Stimulated activated CD4-positive, alpha-beta T cell treated with anti-CD3 and anti-CD28 coated beads, Interleukin-4, amount 100 ng/mL, for 4 hours (primary cell): ENCODE measurements at places on chromosomes 13 and 19.

DNA sequence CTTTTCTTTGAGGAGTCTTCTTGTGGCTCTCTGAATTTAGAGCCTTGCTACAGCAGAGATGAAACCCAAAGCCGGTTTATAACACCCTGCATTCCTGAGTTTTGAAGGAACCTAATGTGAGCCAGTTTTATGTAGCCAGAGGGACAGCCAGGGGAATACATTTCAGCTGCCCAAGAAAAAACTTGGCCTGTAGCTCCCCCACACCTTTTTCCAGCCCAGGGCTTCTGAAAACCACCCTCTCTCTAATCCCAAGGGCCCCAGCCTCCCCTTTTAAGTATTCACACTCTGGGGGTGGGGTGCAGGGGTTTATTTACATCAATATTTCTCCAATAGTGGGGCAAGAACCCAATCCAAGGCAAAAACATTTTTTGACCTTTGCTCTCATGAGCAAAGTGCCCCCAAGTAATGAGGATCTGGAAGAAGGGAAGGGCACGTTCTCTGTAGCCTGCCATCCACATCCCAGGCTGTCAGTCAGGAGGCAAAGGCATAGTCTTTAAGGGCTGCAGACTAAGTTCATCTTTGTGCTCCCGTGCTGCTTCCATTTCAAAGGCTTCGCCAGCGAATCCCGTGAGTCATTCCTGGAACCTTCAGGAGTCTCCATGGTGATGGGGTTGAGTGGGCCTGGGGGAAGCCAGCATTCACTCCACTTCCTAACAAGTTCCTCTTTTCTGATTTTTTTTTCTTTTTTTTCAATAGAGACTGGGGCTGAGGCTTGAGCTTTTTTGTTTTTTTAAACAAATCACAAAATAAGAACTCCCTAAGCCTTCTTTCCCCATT lies 33.2 kb upstream of the MEDAG start:
- DNase-seq: no peak

DNA sequence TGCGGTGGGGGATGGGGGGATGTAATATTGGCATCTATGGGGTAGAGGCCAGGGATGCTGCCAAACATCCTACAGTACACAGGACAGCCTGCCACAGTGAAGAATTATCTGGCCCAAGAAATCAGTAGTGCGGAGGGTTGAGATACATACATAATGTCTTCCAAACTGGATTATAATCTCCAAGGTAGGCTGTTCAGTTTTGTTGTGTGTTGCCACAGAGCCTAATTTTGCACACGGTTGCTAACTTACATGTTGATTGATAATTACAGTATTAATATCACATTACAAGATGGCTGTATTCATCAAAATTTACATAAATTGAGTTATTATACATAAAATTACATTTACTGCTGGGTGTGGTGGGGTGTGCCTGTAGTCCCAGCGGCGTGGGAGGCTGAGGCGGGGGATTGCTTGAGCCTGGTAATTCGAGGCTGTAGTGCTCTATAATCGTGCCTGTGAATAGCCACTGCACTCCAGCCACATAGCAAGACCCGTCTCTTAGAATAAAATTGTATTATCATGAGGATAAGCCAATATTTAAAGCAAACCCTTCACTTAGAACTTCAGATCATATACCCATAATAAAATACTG lies 8.1 kb downstream of the POMP start:
- no peak for DNase-seq

DNA sequence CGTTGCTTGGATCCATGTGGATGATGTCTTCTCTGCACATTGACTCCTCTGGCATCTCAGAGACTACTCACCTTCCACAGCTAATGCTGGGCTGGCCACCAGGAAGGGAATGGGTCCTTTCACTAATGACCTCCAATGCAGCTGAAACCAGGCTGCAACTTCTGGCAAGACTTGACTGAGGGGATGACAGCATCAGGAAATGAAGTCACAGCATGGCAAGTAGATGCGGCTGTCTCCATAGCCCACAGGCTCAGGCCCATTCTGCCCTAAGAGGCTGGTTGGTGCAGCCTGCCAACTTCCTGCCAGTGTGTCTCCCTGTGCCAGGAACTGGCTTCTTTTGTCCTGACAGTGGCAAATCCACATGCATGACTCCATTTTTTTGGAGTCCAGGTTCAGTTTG lies 467.3 kb downstream of the TSHZ3 start:
- DNase-seq: no peak

DNA sequence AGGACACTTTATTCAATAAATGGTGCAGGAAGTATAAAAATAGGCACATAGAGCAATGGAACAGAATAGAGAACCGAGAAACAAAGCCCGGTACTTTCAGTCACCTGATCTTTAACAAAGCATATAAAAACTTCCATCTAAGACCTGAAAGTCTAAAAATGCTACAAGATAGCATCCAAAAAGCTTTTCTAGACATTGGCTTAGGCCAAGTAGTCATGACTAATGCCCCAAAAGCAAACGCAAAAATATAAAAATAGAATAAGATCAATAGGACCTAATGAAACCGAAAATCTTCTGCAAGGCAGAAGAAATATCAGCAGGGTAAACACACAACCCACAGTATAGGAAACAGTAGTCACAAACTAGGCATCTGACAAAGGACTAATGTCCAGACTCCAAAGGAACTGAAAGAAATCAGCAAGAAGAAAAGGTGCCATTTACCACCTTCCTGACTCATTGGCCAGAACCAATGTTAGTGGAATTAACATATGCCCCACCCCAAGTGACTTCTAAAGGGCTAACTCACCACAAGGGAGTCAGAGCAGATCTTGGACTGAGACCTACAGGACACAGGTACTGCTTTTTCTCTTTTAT lies 40.8 kb upstream of the CEACAM21 start:
- DNase-seq: no peak

GRCh38 chr19:16771618-16772017 lies 52.0 kb downstream of the NWD1 start:
- peak; percentile 67 for DNase-seq

DNA sequence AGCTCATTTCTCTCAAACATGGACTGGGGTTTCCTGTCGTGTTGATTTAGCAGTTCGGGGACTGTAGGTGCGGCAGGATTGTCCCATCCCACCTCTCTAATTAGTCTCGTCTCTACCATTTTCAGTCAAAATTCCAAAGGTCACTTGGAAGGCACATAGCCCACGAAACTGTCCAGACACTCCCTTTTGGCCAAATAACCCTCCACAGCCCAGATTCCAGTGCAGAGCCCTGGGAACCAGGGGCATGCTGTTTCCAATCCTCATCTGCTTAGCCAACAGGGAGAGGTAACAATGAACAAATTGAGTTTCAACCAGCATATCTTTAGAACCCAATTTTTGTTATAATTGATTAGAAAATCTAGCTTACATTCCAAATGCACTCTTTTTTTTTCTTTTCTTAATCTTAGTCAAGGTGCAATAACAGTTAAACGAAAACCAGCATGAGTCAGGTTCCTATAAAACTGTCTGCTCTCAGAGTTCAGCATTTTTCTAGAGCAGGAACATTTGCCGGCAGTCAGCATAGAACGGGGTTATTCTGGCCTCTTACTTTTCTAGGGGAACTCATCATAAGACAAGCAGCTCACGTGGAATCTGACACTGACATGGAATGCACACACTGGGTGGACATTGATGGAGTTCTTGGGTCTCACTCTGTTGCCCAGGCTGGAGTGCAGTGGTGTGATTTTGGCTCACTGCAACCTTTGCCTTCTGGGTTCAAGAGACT lies 14.4 kb upstream of the CEBPA start:
- no peak for DNase-seq

DNA sequence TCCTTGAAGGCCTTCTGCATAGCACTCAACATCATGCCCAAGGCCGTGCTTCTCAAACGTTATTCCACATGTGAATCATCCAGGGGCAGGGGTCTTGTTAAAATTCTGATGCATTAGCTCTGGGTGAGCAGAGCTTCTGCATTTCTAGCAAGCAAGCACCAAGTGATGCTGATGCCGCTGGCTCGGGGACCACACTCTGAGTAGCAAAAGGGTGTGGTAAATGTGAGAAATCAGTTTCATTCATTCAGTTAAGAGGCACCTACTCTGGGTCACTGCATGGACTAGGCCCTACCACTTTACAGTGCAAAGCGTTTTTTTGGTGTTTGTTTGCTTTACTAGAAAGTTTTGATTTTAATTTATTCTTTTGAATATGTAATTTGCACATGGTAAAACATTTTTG lies 7.2 kb downstream of the KRTDAP start:
- no peak for DNase-seq

DNA sequence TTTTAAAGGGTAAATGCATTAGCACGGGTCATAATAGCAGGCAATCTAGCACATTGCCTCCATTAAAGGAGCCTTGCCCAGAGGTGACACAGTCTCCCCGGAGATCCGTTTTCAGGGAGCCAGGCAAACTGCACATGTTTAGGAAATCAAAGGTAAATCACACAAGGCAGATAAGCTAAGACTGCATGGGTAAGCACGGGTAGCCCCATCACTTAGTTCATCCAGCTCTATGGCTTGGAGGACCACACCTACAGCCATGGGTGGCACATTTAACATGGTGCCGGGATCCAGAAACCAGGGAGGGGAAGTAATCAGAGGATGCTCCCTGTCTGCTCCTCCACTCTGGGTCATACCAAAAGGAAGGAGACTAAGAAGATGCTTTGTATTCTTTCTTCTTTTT lies 16.8 kb downstream of the LGALS16 start:
- no peak for DNase-seq

DNA sequence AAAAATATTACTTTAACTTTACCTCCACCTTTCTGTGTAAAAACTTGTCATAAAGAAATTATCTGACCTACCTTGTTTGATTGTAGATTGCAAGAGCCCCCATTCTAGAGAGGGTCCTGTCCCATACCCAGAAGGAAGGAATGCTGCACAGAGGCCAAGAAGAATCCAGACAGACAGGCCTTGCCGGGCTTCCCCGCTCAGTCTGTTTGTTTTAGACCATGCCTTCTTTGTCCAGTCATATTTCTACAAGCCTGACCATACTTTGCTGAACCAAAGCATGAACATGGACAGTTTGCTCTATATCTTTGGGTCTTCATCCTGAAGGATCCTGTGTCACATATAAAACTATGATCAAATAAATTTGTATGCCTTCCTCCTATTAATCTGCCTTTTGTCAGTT lies 95.8 kb upstream of the MYCBP2 start:
- no peak for DNase-seq

- no peak for DNase-seq
These were observed 133.6 kb upstream of the RNF113B start for GRCh38 chr13:98310485-98311199.

- peak; percentile 25 for DNase-seq
These were observed at the start of gene FFAR1 for GRCh38 chr19:35347171-35347929. FFAR1 (plus strand) TSS chr19:35347902; CDS start chr19:35351552, 3,650 bp downstream.

DNA sequence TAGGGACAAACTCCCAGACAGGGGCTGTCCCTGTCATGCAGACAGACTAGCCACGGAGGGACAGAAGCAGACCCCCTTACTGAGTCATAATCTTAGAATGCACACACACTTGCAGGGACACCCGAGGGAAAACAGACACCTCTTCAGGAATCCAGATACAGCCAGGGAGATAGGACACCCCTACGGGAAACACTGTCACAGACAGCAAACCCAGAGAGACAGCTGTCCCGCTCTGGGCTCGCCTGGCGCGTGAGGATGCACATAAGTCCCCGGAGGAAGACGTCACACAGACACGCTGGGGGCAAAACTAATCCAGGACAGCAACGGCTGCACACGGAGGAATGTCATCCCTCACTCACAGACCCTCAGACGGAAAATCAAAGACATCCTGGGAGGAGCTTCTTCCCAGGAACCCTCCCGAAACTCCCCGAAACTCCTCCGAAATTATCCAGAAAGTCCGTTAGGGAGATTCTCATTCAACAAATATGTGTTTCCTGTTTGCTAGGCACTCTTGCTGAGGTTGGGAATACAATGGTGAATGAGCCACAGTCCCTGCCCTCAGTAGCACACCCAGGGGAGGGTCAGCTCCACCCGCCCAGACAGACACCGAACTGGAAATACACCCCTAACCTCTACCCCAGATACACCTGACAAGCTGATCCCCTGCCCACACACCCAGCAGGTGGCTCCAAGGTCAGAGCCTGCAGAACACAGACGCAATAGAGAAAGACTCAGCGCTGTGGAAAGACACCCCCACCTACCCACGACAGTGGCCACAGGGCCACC lies 15.2 kb upstream of the TOMM40 start:
- DNase-seq: no peak

GRCh38 chr19:15235781-15236180 lies 3.5 kb upstream of the EPHX3 start:
- no peak for DNase-seq

GRCh38 chr13:95338905-95339304 lies 37.7 kb upstream of the ABCC4 start:
- no peak for DNase-seq

GRCh38 chr13:94860981-94861407 lies 148.6 kb upstream of the SOX21 start:
- no peak for DNase-seq

DNA sequence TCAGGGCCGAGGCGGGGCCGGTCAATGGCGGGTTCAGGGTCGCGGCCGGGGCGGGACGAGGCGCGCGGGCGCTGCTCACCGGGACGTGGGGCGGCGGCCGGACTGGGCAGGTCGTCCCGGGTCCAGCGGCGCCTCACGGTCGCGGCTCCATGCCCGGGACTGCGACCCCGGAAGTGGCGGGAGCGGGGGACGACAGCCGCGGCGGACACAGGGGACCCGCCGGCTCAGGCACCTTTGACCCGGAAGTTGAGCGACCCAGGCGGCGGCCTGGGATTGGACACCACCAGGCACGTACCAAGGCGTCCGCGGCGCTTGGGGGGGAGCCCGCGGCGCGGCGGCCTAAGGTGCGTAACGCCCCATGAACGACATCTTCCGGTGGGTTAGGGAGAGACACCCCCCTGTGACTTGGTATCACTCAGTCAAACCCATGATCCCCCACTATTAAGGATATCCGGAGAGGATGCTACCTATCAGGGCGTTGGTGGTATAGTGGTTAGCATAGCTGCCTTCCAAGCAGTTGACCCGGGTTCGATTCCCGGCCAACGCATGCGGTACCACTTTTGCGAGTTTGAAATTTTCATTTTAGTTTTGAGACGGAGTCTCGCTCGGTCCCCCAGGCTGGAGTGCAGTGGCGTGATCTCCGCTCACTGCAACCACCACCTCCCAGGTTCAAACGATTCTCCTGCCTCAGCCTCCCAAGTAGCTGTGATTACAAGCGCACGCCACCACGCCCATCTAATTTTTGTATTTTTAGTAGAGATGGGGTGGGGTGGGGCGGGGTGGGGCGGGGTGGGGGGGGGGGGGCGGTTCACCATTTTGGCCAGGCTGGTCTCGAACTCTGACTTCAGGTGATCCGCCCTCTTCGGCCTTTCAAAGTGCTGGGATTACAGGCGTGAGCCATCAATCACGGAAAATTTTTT lies at the start of gene DPP9:
Gene DPP9, minus strand, starts transcription at position 248 of the 920 bp plus-strand sequence. CDS start 3,936 bp downstream, outside the sequence.
- peak; percentile 97 for DNase-seq
